Effector memory CD4-positive, alpha-beta T cell (primary cell): ENCODE measurements at places on chromosomes 16 and 17.

DNA sequence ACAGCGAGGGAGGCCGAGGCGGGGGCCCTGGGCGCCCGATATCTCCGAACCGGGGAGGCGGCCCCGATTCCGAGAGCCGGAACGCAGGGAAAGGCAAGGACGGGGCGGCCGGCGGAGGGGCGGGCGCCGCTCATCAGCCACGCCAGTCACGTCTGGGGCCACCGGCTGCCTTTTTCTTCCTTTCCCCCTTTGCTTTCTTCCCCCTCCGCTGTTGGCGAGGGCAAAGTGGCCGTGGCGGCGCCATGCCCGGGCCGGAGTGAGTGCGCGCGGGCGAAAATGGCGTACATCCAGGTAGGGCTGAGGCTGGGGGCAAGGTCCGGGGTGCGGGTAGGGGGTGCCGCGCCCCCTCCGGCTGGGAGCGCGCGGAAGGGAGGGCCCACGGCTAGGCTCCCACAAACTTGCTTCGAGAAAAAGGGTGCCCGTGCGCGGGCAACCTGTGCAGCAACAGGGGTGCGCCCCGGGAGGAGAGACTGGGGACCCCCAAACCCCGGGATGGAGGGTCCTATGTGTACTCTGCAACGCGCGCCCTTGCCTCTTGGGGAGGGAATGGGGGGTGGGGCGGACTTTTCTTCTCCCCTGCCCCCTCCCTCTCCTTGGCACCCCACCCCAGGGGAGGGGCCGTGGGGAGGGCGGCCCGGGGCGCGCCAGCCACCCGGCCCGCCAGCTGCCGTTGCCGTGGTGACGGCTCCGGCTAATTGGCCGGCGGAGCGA is 486 bp downstream of the SYT17 start:
- DNase-seq, result no peak

DNA sequence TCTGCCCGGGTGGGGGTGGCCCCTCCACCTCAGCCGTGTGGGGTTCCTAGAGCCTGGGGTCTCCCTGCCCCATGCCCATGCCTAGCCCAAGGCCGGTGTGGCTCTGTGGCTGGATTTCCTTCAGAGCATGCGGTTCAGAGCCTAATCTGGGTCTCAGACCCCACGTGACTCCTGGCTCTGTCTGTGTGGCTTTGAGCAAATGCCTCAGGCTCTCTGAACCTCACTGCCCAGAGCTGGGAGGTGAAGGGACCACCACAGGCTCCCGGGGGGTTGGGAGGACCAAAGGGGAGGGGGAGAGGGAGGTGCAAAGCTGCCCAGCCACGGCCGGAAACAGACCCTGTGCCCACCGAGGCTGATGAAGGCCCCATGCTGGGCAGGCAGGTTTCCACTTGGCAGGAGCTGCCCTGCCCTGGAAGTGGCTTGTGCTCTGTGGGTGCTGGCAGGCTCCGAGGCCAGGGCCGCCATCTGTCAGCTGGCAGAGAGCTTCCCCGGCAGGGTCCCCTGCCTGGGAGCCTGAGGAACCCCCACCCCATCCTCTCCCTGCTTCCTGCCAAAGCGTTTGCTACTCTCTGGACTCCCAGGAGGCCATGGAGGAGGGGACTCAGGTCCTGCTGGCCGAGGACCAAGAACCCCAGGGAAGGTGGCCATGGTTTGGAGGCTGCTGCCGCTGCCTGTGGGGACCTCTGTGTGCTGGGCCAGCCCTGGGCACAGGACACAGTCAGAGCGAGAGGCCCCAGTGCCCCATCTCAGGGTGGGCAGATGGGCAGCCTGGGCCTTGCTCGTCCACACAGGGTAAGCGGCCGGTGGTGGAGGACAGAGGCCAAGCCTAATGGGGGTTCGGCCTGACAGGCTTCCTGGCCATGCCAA is 4.0 kb downstream of the CDH15 start:
- DNase-seq, result no peak

DNA sequence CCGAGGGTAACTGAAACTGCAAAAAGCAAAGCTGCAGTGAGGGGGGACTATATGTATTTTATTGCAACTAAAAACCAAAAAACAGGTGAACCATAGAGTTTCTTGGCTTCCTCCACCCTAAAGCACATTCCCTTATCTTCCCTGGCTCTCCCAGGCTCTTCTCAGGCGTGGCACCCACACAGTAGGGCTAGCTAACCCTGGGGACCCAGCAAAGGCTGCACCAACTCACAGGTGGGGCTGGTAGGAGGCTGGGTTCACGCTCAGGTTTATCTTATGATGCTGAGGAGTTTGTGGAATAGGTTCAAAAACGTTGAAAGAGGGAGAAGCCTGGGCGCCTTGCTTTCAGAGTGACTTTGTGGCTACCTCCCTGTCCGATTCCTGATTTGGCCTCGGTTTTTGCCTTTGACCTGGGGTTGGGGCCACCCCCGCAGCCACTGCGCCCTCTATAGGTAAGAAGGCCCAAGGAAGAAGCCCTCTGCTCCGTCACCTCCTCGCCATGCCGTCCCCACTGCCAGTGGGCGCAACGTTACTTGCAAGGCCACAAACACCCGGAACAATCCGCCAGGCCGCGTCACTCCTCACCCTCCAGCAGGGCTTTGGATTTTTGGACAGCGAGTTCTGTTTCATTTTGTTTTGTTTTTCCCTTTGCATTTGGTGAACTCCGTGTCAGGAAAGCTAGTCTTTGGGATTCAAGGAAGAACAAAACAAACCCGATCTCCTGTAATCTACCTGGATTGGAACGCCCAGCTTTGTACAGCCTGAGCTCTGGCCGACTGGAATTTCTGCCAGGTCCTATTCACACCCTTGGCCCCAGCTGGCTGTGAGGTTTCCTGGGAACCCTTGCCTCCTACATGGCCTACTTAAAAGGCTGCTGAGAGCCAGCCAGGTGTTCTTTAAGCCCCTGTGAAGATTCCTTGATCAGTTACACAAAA is 60.8 kb downstream of the TBC1D16 start:
- DNase-seq, result no peak

DNA sequence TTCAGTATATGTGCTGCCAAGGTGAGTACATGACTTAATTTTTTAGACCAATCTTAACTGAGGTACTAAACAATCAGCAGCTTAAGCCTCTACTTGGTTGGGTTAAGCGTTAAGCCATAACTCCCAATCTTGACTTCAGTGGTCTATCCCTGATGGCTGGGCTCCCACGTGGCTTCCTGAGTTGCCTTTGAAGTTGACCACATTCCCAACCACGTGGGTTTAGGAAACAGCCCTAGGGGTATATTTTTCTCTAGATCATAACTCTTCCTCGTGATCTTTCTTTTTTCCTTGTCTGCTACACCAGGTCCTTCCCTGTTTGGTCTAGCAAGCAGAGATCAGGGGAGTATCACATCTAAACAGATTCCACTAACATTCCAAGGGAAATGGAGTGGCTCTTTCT is 20.1 kb upstream of the PIRT start:
- DNase-seq, result no peak

GRCh38 chr17:8326511-8327302 is 12.9 kb upstream of the ODF4 start:
- DNase-seq, result no peak

- no peak for DNase-seq
Measured at GRCh38 chr17:4406386-4406785, 27.4 kb upstream of the SPNS3 start.

DNA sequence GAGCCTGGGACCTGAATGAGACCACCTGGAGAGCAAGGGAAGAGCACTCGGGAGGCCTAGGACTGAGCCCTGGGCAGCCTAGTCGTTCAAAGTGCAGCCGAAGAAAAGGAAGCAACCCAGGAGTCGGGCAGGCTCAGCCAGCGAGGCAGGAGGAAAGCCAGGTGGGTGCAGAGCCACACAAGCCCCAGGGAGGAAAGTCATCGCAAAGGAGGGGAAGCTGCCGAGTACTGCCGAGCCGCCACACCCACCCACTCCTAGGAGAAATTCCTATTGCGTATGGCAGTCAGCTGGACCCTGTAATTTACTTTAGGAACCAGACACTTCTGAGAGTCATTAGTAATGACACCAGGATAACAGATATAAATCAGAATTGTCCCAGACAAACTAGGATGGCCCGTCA is 187.6 kb downstream of the KATNIP start:
- DNase-seq, result no peak
